ENCODE measurements at places on chromosomes 1 and 21.

DNA sequence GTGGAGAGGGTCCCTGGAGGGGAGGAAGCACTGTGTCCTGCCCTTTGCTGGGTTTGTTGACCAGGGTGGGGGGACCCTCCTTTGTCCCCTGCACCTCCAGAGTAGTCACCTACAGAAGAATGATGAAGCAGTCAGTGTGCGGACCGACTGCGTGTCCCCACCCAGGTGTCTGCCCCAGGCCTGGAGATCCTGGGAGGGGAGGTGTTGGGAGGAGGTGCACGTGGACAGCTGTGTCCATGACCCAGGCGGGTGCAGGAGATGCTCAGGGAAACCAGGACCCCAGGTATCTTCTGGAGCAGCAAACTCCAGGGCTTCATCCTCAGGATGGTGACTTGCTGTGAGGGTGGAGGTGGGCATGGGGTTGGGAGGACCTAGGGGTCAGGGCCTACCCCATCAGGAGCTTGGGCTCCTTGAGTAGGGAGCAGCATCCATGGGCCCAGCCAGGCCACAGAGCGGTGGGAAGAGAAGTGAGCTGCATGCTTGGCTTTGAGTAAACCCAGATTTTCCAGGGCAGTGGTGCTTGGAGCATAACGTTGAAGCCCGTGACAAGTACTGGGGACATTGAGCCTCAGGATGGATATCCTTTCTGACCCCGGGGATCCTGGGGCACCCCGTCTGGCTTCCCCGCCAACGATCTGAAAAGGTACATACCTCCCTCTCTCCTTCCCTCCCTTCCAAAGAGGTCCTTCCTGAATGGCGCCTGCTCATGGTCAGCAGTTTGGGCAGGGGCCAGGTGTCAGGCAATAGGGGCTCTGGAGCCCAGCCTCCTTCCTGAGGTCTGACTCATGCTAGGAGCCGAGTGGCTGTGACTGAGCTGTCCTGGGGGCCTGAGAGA is 13.7 kb downstream of the ACTRT2 start:
- DNase-seq = no peak

DNA sequence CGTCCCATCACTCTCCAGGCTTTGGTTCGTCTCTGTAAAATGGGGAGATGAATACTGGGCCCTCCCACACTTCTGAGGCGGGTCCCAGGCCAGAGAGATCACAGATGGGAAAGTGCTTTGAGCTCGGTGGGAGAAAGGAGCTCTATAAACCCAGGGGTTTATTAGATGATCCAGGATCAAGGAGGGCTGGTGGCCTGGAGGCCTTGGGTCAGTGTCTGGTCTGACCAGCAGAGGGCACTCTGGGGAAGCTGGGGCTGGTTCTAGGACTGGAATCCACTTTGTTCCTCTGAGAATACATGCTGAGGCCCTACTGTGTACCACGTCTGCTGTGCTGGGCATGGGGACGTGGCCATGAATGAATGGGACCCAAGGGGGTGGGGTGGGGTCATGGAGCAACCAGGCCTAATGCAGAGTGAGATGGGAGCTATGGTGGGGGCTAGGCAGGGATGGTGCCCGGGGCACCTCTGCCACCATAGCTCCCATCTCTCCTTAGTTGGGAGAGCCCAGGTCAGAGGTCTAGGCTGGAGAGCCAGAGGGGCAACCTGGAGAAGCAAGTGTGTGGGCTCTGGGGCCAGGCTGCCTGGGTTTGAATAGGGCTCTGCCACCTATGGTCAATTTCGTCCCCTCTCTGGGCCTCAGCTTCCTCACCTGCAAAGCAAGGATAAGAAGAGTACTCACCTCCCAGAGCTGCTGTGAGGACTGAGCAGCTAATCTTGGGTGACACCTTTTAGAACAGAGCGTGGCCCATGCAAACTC is 9.0 kb upstream of the FAM131C start:
- peak; percentile 60 for DNase-seq

DNA sequence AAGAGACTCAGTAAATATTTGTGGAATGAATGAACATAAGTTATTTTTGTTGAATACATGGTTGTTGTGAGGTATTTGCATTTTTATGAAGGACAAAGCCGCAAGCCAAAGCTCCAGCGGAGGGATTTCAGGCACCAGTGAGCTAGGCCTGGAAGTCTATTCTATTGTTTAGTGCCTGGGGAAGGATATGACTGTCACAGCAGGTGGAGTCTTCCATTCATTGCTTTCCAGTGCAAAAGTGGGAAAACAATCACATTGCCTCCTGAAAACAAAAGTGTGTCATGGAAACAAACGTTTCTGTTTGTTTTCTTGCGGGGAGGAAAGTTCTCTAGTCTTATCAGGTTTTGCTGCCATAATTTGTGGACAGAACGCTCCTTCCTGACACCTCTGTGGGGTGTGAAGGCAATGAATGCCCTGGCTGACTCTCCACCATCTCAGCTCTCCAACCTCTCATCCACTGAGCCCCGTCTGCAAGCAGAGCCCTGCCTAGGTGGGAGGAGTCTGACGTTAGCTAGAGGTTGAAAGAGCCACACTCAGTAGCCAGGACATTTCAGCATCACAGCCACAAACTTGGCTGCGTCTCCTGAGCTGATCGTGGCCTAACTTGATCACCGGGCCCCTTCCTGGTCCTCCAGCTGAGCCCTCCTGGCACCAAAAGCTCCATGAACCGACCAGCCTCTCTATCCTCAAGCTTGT is 739.1 kb downstream of the MATN1 start:
- no peak for DNase-seq

GRCh38 chr21:36100971-36101641 is 31.3 kb downstream of the CBR1 start:
- no peak for DNase-seq

DNA sequence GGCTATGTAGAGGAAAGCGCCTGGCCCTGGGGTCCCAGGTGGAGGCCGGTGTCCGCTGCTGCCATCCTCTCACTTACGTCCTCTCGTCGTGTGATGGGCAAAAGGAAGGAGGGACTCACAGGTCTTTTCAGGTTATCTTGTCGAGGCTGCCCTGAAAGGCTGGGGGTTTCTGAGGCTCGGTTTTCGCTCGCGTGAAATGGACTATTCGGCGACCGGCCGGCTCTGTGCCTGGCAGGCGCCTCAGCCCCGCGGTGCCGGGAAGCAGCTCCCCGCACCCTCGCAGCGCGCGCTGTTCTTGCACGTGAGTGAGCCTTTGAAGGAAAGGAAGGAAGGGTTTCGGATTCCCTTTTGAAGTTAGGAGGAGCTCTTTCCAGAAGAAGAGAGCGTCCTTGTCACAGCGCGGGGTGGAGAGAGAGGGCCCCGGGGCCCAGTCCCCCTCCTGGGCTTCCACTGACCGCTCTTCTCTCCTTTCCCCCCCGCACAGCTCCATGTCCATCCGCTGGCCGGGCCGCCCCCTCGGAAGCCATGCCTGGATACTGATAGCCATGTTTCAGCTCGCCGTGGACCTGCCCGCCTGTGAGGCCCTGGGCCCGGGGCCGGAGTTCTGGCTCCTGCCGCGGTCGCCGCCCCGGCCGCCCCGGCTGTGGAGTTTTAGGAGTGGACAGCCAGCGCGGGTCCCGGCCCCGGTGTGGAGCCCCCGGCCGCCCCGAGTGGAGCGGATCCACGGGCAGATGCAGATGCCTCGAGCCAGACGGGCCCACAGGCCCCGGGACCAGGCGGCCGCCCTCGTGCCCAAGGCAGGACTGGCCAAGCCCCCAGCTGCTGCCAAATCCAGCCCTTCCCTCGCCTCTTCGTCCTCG is 57.2 kb downstream of the AJAP1 start:
- no peak for DNase-seq

- DNase-seq = no peak
These were observed 15.4 kb downstream of the SLX9 start for GRCh38 chr21:44955141-44955797.

DNA sequence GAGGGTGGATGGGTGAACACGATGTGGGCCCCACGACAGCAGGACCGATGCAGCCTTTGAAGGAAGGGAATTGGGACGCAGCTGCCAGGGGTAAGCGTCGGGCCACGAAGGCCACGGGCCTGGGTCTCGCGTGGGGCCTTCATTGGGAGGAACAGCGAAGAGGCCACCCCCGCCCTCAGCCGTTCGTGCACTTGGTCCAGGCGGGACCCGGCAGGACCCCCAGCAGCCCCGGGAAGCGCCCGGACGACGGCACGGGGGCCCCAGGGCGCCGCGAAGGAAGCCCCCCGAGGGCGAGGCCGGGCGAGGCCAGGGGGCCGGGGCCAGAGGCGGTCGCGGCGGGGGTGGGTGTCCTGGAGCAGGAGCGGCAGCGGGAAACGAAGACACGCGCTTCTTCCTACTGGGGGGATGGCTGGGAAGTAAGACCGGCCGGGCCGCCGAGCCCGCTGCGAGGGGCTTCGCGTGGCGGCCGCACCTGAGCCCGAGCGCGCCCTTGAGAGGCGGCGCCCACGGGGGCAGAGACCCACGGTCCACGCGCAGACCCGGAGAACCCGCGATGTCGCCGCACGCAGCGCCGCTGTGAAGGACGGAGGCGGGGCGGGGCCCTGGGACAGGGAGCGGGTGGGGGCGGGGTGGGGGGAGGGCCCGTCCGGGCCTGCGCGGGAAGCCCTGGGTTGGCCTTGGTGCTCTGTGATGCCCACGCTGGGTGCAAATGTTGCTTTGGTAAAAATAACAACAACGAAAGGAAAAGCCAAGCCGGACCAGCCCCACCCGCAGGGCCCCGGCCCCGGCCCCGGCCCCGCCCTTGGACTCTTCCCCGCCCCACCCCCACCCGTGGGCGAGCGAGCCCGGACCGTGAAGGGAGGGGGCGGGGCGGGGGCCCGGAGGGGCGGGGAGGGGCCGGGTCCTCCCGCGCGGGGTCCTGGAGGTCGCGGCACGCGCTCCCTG is 56.0 kb upstream of the ADARB1 start:
- DNase-seq = no peak

DNA sequence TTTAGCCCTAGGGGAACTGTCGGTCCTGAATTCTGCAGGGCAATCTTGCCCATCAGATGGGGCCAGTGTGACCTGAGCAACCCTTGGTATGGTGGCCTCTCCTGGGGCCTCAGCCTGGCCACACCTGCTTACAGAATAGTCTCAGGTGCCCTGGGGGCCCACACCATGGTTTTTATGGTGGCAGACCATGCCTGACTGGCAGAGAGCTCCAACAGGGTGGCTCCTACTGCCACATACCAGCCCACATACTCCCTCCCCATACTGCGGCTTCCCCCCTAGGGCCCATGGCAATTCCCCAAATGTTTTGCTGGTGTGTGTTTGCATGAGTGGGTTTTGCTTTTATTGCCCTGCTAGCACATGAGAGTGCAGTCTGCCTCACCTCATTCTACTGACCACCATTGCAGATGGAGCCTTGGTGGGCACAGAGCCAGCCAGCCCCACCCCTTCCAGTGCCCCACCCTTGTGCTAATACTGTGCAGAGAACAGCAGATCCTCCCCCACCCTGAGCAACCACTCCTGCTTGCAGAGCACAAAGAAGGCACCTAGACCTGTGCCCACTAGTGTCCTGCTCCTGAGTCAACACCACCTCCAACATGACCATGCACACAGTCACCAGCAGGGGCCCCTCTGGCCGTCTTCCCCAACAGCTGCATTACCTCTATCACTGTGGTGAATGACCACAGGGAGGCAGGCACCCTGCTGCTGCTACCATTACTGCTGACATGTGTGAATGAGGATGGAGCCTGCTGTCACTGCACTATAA is 86.8 kb downstream of the GDAP2 start:
- no peak for DNase-seq

GRCh38 chr1:41582351-41582750 is 97.9 kb upstream of the EDN2 start:
- no peak for DNase-seq

GRCh38 chr1:147897029-147897752 is 5.4 kb upstream of the GJA8 start:
- no peak for DNase-seq

DNA sequence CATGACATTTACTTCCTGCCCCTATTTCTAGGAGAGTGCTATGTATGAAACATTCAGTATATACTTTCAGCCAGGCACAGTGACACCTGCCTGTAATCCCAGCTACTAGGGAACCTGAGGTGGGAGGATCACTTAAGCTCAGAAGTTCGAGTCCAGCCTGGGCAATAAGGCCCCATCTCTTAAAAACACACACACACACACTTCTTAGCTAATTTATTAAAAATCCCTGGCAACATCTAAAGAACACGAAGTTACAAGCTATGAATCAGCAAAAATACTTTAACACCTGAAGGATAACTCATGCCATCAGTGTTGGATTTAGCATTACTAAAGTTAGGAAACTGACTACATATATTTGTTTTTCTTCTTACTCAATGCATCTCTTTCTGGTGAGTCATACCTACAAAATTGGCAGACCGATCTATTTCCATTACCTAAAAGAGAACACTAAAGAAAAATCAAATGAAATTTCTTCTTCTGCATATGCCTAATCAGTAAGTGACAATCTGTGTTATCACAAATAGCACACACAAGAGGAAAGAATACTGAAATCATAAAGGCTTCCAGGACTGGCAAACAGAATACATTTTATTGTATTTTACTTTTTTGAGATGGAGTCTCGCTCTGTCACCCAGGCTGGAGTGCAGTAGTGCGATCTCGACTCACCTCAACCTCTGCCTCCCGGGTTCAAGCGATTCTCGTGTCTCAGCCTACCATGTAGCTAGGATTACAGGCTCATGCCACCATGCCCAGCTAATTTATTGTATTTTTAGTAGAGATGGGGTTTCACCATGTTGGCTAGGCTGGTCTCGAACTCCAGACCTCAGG is 41.4 kb downstream of the RNF115 start:
- no peak for DNase-seq

- DNase-seq = no peak
These were observed 727.2 kb upstream of the ADGRL2 start for GRCh38 chr1:81073580-81073979.

- DNase-seq = no peak
These were observed 22.3 kb downstream of the CD34 start for GRCh38 chr1:207888652-207889051.

DNA sequence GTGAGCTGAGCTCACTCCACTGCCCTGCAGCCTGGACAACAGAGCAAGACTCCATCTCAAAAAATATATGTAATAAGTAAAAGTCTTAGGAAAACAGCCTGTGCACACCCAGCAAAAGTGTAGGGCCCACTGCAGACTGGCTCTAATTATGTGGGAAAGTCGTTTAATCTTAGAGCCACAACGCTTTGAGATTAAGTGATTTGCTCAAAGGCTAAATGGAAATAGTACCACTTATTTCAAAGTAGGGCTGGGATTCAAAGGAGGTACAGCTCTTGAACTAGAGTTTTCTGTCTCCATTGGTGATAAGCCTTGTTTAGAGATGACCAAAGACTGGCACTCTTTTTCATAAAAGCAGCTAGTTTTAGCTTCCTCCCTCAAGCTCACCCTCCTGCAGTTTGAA is 2.2 kb downstream of the TACSTD2 start:
- no peak for DNase-seq

GRCh38 chr1:118325550-118326225 is 140.7 kb upstream of the SPAG17 start:
- no peak for DNase-seq

GRCh38 chr1:109821221-109821669 is 57.5 kb upstream of the EPS8L3 start:
- no peak for DNase-seq

DNA sequence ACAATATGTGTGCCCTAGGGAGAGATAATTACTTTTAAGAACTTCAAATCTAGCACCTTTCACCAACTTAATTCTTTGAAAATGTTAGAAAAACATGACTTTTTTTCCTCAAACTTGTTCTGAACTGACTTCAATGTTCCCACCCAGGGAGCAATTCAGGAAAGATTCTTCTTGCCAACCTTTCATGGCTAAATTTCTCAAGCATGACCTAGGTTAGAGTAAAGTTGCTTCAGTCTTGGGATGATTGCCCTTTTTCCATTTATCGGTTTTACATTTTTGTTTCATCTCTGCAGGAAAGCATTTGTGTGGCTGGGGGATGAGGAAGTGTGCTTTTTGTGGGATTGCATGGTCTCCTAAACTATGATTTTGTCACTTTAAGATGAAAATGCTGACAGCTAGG is 647.7 kb downstream of the LTN1 start:
- DNase-seq = no peak

GRCh38 chr1:32592943-32593342 is 53.7 kb downstream of the ZBTB8A start:
- no peak for DNase-seq
